ENCODE measurements at places on chromosomes 12 and 14.
A peak's percentile ranks its signal among the peaks of the same experiment; 100 is the strongest.

DNA sequence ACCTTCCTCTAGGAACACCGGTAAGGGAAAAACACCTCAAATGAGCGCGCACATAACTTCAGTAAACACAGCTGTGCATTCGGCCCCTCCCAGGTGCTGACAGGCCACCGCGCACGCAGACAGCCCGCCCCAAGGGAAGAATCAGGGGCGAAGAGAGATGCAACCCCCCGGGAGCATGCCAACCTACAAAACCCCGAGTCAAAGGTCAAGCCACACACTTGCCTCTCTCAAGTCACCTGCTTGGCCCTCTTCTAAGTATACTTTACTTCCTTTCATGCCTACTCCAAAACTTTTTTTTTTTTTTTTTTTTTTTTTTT is 2.3 kb upstream of the CYP46A1 start:
- no peak for DNase-seq

DNA sequence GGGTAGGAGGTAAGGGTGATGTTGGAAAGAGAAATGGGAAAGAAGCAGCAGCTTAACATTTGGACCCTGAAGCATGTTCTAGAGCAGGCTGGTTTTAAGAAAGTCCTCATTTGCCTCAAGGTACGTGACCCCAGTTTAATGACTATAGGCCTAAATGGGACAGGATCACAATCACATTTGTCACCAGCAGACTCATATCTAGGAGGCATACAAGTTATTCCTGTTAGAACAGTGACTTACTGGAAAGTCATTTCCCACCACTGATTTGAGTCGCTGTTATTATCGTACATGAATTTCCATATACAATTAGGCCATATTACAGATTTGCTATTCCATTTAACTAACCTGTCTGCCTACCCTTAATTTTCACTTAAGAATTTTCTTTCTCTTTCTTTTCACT is 326.1 kb downstream of the DAD1 start:
- no peak for DNase-seq

- DNase-seq, result peak; percentile 14
Observed at GRCh38 chr12:93790472-93791152, 113.4 kb downstream of the CRADD start.

DNA sequence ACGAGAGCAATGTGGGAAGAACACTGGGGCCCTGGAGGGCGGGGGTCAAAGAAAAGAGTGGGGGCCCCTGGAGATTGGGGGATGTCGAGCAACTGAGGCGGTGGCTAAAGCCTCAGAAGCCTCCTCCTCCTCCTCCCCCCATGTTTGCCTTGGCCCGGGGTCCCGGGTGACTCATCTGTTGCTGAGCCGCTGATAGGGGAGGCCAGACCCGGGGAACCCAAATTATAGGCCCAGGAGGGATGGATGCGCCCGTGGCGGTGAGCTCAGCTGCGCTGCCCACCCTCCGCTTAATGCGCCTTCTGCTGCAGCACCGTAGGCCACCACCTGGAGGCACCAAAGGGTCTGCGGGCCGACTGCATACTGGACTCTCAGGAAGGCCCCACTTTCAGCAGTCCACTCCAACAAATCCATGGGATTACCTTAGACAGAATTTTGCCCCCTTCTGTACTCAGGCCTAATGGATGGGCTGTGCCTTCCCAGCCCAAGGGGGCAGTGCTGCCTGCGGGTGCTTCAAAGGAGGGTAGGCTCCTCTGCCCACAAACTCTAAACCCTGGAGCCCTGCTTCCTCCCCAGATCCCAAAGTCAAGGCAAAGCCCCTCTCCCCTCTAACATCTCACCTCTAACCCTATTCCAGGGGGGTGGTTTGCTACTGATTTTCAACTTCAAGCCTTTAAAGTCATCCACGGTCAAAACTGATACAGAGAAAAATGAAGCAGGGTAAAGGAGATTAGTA is 2.6 kb upstream of the WNT10B start:
- peak; percentile 15 for DNase-seq

DNA sequence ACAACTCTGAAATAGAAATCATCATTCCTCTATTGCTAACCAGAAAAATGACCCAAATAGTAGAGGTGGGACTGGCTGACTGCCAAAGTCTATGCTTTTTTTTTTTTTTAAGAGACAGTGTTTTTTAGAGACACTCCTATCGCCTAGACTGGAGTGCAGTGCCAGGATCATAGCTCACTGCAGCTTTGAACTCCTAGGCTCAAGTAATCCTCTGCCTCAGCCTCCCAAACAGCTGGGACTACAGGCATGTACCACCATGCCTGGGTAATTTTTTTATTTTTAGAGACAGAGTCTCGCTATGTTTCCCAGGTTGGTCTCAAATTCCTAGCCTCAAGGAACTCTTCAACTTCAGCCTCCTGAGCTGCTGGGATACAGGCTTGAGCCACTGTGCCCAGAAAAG is 19.2 kb downstream of the NR2C1 start:
- no peak for DNase-seq

DNA sequence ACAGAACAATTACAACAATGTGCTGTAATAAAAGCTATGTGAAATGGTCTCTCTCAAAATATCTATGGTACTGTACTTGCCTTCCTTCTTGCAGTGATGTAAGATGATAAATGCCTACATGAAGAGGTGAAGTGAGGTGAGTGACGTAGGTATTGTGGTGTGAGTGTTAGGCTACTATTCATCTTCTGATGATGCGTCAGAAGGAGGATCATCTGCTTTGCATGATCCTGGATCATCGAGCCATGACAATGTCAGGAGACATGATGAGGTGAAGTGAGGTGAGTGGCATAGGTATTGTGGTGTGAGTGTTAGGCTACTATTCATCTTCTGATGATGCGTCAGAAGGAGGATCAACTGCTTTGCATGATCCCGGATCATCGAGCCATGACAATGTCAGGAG is 105.8 kb downstream of the KCNC2 start:
- no peak for DNase-seq

DNA sequence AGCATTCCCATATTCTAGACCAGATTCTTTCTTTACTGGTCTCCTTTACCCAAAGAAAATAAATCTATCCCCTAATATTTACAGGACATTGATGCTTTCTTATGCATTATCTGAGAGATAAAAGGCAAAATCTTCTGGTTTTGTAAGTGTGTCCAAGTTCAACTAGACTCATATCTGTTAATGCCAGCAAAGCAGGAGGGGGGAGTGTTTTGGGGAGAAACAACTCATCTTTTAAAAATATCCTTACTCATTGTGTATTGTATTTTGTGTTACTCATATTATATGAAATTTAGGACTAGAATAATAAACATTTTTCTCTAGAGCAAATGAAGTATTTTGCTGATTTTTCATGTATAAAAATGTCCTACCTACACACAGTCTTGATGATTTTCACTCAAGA is 54.8 kb downstream of the SAMD4A start:
- no peak for DNase-seq

- no peak for DNase-seq
Observed at GRCh38 chr12:123293178-123293760, 21.6 kb upstream of the CDK2AP1 start.

- DNase-seq, result no peak
Observed at GRCh38 chr14:56953884-56954283, 143.6 kb upstream of the OTX2 start.

DNA sequence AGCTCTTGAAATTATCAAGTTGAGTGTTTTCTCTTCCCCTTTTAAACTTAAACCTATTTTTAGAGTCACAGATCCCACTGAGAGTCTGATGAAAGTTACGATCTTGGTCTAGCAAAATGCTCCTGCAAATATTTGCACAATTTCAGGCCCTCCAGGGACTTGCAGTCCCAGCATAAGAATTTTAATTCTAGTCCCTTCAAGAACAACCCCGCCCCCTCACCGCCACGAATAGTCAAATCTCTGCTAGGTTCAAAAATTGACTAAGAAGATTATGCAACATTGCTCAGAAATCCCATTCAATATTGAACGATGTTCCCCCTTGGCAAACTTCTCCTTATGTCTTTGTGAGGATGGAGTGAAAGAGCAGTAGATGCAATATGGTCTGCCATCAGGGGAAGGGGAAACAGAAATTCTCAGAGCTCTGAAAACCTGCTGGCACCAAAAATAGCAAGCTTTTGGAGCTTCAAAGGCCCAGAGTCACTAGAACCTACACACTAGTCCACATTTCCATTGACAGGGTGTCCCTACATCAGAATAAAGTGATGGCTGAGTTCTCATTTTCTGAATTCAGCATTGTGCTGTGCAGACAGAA is 127.5 kb upstream of the CCDC175 start:
- DNase-seq, result no peak

DNA sequence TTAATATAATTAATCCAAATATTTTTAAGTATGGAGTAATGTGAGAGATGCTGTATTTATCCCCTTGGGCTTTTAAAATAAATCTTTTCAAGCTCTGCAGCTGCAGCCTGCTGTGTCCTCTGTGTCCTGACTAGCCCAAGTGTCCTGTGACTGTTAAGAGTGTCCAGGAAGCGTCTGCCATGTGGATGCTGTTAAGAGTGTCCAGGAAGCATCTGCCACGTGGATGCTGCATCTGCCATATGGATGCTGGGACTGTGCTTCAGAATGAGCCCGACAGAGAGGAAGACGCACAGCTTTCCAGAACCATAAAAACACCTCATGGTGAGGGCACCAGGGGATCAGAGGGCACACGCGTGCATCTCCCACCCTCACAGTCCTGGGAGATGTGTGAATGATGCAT is 307.2 kb downstream of the ADGRD1 start:
- no peak for DNase-seq

DNA sequence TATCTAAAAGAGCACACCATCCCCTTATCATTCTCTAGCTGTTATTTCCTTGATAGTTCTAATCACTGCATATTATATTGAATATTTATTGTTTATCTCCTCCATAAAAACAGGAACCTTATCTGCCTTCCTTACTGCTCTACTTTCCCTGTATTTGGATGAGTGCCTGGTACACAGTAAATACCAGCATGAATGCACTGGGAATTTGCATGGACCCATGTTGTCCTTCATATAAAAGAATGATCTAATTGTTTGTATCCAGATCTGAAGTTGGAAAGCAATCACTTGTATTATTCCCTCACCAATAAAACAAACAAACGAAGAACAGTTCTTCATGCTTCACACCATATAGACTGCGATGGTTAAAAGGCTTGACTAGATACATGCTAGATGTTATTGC is 15.3 kb upstream of the CNOT2 start:
- DNase-seq, result no peak

Measured in stimulated activated naive CD4-positive, alpha-beta T cell treated with Interleukin-2 at 50 U/mL for 16 hours (primary cell).